ENCODE measurements at places on chromosomes 3 and 15. TPM values are rescaled to one million over a fixed set of nuclear protein-coding genes. Genes with fewer than 3 reads are reported as not detected.

PPP2R3A gene
- total RNA-seq = 29.7 TPM

DOCK3 gene
- total RNA-seq = 49.9 TPM

SPINK8 gene
- not detected for total RNA-seq

GOLGA6C gene
- not detected for total RNA-seq

GOLGA6L7 gene
- total RNA-seq = not detected

PRSS50 gene
- total RNA-seq = 0.25 TPM

ITGA11 gene
- total RNA-seq = 1.5 TPM

HCLS1 gene
- total RNA-seq = 0.74 TPM

TIMP4 gene
- 3.4 TPM for total RNA-seq

STAB1 gene
- total RNA-seq = 5.9 TPM

ELP6 gene
- 17.2 TPM for total RNA-seq

WDR82 gene
- total RNA-seq = 135 TPM

NANOGP8 gene
- total RNA-seq = 0.25 TPM

ZBED2 gene
- total RNA-seq = not detected

ZBTB38 gene
- 117 TPM for total RNA-seq

CHRM5 gene
- total RNA-seq = 1.2 TPM

SLC27A2 gene
- 3.0 TPM for total RNA-seq

PIGBOS1 gene
- total RNA-seq = 3.2 TPM

DNAH12 gene
- 0.74 TPM for total RNA-seq

MKRN3 gene
- 13.5 TPM for total RNA-seq

TMEM108 gene
- total RNA-seq = 18.4 TPM

PPIP5K1 gene
- total RNA-seq = 20.4 TPM

CAMKV gene
- total RNA-seq = 189 TPM
